Trophoblast cell (in vitro differentiated cells and primary cell): ENCODE measurements at places on chromosomes 2 and 18.

GRCh38 chr2:190635781-190636180 lies 13.1 kb upstream of the NAB1 start:
- peak; percentile 57 for DNase-seq

- no peak for DNase-seq
Measured at GRCh38 chr2:176639016-176639343, 369.7 kb downstream of the MTX2 start.

GRCh38 chr18:9791991-9792390 lies 83.9 kb downstream of the RAB31 start:
- DNase-seq = no peak

DNA sequence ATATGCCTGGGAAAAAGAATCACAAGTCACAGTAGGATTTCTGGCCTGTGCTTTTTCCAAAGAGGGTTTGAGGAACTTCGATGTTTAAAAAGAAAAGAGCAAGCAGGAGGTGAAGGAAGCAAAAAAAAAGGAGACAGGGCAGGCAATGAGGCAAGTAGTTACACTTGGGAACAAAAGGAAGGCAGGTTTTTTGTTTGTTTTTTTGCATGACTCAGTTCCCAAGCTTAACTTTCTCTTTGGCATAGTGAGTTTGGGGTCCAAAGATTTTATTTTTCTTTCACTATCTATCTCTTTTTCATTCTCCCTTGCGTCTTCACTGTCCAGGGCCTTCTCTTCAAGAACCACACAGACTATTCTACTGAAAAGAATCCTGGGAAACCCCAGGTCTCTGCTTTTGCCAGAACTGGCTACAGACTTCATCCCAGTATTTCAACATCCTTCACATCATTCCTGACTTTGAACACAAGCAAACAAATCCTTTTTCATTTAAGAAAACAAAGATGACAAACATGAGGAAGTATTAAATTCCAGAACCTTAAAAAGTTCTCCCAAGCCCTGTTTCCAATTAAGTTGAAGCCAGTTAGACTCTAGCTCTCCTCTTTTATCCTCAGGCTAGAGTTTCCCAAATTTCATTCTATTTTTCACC lies 210.7 kb upstream of the RND3 start:
- no peak for DNase-seq

DNA sequence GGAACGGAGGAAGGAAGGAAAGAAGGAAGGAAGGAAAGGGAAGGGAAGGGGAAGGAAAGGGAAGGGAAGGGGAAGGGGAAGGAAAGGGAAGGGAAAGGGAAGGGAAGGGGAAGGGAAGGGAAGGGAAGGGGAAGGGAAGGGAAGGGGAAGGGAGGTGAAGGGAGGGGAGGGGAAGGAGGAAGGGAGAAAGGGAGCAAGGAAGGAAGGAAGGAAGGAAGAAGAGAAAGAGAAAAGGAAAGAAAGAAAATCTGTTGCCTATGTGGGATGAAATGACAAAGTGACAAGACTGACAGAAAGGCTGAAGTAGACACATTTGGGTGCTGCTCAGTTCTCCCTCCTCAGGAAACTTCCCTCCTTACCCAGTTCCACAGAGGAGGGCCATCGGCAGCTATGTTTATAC lies 46.3 kb upstream of the GORASP2 start:
- no peak for DNase-seq

- DNase-seq = no peak
Measured at GRCh38 chr2:189618197-189618596, 37.6 kb upstream of the SLC40A1 start.

DNA sequence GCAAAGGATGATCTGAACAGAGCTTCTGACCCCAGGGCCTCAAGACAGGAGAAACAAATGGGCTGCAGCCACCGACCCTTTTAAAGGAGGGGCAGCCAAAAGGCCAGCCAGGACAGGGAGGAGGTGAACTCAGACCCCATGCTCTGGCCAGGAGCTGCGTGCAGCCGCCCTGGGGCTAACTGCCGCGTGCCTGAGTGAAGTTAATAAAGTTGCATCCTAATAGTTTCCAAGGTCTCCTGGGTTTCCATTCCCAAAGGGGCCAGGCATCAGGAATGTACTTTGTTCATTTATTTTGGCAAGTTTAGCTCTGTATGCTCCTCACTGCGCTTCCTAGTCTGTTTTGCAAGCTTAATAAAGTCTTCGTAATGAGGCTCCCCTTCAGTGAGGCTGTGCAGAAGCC lies 60.7 kb downstream of the EN1 start:
- DNase-seq = no peak

GRCh38 chr2:56713978-56714377 lies 530.2 kb downstream of the CCDC85A start:
- no peak for DNase-seq

GRCh38 chr18:13235421-13235831 lies 16.9 kb downstream of the LDLRAD4 start:
- DNase-seq = no peak
